ENCODE measurements at places on chromosomes 2 and 18.
A peak's percentile ranks its signal among the peaks of the same experiment; 100 is the strongest.

- no peak for DNase-seq
Measured at GRCh38 chr2:86671337-86671981, 47.8 kb upstream of the RNF103 start.

- DNase-seq, result no peak
Measured at GRCh38 chr2:63837036-63837594, 4.6 kb upstream of the UGP2 start.

DNA sequence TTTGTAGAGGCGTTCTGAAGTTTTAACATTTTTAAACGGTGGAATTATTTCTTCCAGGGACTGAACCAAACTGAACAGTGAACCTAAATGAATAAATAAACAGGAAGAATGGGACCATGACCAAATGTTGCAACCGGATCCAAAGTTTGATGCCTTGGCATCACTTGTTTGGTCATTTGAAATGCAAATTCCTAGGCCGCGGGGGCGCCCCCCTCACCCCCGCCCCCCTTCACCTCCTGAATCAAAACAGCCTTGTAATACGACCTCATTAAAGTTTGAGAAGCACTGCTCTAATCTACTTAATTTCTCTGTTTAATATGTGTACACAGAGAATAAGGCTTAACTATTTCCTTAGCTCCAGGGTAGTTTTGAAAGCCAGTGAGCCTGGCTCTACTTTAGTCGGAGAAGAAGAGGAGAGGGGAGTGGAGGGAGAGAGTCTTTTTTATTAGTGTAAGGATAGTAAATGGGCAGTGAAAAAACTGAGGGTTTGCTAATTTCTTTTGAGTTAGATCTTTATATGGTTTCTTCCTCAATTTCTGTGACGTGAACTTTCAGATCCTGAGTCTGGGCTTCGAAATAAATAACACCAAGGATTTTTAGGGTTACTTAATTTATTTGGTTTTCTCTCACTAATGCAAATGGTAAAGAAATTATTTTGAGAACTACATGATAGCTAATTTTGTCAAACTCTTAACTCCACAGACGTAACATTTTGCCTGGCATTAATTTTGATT is 5.7 kb downstream of the C2orf80 start:
- no peak for DNase-seq

GRCh38 chr18:27073404-27073830 is 111.7 kb downstream of the CHST9 start:
- DNase-seq, result no peak

- DNase-seq, result no peak
Measured at GRCh38 chr2:37576831-37577230, 94.6 kb downstream of the CDC42EP3 start.

GRCh38 chr2:68044099-68044498 is 18.7 kb downstream of the C1D start:
- DNase-seq, result no peak

DNA sequence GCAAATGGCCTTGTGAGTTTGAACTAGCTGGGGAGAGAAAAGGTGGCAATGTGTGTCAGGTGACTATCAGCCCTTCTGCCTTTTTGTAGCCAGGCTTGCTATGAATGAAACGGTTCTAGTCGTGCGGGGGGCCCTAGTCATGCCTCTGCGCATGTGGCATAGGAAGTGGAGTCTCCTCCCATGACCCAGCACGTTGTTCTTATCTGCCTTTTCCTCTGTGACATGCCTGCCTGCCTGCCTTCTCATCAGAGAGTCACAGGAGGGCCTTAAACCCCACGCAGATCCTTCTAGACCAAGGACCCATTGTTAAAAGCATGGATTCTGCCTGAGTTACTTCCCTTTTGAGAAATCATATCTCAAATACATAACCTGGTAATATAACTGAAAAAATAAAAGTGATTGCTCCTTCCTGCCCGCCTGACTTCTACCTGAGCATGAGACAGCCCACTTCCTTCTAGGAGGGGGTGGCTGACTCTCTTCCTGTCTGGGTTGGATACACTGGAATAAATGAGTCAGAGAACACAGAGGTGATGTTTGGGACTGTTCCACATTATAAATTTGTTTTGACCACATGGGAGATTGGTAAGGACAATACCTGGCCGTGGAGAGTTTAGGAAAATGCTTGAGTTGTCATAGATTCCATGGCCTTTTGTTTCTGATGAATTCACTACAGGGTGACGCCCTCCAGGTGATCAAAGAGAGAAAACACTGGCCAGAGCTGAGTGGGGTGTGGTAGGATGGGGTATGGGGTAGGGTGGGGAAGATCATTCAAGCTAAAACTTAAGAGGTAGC is 49.8 kb downstream of the FBLN7 start:
- DNase-seq, result peak; percentile 58

DNA sequence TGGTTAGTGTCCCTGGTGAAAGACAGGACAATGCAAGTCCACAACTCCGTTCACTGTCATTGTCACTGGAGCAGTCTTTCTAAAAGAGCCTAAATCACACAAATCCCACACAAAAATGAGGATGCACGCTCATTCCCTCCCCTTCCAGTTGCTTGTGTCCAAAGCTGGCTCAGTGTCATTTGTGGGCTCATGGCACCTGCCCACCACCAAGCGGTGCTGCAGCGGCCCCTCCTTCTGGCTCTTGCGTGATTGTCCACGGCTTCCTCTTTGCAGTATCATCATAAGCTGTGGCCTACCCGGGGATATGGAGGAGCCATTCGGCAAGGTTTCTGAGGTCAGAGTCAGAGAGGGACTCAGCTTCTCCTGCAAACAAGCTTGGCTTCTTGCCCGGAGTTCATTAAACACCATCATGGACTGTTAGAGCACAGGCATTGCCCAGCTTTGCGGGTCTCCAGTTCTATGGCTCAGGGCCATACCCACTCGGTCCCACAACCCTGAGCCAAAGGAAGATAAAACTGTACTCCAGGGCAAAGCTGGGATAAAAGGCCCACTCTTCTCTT is 179.4 kb upstream of the AGAP1 start:
- no peak for DNase-seq

- no peak for DNase-seq
Measured at GRCh38 chr18:74563999-74564398, 29.7 kb downstream of the CNDP1 start.

GRCh38 chr2:201707753-201708152 is 9.3 kb upstream of the MPP4 start:
- no peak for DNase-seq

GRCh38 chr2:6741229-6741628 is 124.5 kb downstream of the CMPK2 start:
- DNase-seq, result no peak

DNA sequence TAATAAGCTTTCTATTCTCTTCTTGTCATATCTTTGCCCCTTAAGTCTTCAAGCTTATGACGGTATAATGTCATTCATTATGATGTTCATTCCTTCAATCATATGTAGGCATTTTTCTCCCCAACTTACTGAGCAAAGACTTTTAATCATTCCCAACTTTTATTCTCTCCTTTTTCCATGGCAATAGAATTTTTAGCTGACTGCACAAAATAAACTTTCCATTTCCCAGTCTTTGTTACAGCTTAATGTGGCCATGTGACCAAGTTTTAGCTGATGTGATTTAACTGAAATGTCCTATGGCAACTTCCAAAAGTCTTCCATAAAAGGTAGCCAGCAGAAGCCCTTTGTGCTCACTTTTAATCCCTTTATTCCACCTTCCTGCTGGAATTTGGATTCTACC is 152.5 kb downstream of the ANKRD30B start:
- DNase-seq, result no peak

- no peak for DNase-seq
Measured at GRCh38 chr2:217875138-217875537, 127.7 kb downstream of the TNS1 start.

DNA sequence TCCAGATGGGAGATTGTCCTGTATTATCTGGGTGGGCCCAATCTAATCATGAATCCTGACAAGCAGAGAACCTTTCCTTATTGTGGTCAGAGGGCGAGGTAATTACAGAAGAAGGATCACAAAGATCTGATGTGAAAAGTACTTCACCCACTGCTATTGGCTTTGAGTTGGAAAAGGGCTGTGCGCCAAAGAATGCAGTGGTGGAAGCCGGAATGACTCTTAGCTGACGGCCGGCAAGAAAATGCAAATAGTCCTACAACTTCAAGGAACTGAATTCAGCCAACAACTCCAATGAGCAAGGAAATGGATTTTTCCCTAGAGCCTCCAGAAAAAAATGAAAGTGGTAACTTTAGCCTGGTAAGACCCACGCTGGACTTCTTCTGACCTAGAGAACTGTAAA is 67.3 kb downstream of the CTNNA2 start:
- no peak for DNase-seq

- DNase-seq, result no peak
Measured at GRCh38 chr2:62424899-62425298, 81.1 kb downstream of the TMEM17 start.

GRCh38 chr2:201130524-201131186 is 14.7 kb downstream of the CFLAR start:
- no peak for DNase-seq

DNA sequence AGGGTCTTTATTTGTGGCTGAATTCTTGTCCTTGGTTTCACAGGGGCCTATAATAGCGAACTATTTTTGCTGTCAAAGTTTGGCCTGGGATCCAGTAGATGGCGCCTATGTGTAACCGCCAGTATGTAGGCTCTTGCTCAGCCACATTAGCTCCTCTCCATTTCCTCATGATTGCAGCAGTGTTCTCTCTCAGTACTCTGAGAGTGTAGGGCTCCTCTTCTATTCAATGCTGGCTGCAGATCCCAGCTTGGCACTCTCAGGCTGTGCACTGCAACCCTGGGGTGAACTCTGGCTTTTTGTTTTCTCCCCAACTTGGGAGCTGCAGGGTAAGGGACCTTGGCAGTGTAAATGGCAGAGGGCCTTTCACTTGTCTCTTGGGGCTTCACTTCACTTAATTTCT is 344.6 kb upstream of the CHAC2 start:
- no peak for DNase-seq

DNA sequence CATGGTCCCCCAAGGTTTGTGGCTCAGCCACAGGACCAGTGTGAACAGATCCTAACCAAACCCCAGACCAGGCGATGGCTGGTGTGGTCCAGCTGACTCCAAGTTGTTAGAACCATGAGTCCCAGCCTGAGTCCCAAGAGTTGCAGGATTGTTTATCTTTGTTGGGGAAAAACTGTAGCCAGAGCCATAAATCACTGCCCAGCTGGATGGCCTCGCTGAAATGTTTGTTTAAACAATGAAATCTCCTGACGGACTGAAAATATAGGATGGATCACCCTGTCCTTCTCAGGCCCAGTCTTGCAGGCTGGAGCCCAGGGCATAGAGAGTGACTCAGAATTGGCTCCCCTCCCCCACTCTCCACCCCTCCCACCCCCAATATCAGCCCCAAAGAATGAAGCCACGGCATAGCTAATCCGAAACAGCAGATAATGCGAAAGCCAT is 36.4 kb downstream of the PKDCC start:
- no peak for DNase-seq

GRCh38 chr18:61946449-61946848 is 53.6 kb upstream of the RNF152 start:
- no peak for DNase-seq

GRCh38 chr2:144496092-144496976 is 23.6 kb downstream of the ZEB2 start:
- DNase-seq, result no peak

- no peak for DNase-seq
Measured at GRCh38 chr18:13914756-13915155, 580 bp downstream of the MC2R start.

DNA sequence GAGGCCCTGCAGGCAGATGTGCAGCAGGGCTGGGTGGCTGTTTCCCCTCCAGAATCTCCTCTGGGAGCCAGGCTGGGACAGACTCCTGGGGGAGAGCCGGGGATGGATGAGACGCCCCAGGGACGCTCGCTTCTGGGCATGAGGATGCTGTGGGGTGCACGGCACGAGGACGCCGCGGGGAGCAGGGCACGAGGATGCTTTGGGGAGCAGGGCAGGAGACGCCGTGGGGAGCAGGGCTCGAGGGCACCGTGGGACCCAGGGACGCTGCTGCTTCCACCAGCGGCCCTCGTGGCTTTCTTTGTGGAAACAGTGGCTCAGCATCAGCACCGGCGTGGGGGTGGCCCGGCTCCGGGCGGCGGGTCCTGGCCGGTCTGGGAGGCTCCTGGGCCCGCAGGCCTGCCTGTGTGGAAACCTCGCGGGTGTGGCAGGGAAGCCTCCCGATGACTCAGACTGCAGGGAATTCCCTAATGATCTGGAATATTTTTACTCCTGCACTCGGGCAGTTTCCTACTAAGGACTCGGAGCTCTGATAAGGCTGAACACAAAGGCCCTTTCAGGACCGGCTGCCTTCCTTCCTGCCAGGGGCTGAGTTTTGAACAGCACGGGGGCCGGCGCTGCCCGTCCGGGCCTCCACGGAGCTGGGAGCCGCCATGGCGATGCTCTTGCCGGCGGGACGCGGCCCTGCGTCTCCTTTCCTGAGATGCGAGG is 62.6 kb downstream of the NFATC1 start:
- no peak for DNase-seq

DNA sequence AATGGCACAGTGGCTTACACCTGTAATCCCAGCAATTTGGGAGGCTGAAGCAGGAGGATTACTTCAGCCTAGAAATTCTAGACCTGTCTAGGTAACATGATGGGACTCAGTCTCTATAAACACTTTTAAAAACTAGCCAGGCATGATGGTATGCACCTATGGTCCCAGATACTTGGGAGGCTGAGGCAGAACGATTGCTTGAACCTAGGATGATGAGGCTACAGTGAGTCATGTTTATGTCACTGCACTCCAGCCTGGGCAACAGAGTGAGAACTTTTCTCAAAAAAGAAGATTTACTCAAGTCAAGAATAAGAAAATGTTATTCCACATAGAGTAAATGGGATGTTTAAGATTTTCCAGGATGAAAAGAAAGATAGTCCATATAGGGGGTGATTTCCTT is 158.6 kb downstream of the HNMT start:
- DNase-seq, result no peak

GRCh38 chr2:42314892-42315468 is 46.0 kb downstream of the COX7A2L start:
- DNase-seq, result no peak

GRCh38 chr2:112699984-112700667 is 20.7 kb upstream of the NT5DC4 start:
- DNase-seq, result no peak

DNA sequence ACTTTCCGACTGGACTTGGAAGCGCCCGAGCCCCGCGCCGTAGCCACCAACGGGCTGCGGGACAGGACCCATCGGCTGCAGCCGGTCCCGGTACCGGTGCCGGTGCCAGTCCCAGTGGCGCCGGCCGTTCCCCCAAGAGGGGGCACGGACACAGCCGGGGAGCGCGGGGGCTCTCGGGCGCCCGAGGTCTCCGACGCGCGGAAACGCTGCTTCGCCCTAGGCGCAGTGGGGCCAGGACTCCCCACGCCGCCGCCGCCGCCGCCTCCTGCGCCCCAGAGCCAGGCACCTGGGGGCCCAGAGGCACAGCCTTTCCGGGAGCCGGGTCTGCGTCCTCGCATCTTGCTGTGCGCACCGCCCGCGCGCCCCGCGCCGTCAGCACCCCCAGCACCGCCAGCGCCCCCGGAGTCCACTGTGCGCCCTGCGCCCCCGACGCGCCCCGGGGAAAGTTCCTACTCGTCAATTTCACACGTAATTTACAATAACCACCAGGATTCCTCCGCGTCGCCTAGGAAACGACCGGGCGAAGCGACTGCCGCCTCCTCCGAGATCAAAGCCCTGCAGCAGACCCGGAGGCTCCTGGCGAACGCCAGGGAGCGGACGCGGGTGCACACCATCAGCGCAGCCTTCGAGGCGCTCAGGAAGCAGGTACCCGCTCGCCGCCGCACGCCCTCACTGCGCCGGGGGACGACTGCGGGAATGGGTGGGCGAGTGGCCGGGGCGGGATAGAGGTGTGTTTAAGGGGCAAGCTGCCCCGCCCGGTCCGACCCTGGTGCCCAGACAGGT is 713 bp downstream of the ATOH8 start:
- DNase-seq, result peak; percentile 18

- no peak for DNase-seq
Measured at GRCh38 chr2:59232394-59233165, 991.5 kb upstream of the FANCL start.

Measured in stimulated activated CD8-positive, alpha-beta memory T cell treated with anti-CD3 and anti-CD28 coated beads, Interleukin-2, amount 100 ng/mL, for 48 hours (primary cell).